ENCODE measurements at places on chromosomes 16 and 17.
A peak's percentile ranks its signal among the peaks of the same experiment; 100 is the strongest.

- DNase-seq, result peak; percentile 22
Measured at GRCh38 chr17:82023447-82024241, 539 bp downstream of the LRRC45 start.

GRCh38 chr17:8913879-8914278, 46.4 kb upstream of the PIK3R6 start:
- DNase-seq, result no peak

DNA sequence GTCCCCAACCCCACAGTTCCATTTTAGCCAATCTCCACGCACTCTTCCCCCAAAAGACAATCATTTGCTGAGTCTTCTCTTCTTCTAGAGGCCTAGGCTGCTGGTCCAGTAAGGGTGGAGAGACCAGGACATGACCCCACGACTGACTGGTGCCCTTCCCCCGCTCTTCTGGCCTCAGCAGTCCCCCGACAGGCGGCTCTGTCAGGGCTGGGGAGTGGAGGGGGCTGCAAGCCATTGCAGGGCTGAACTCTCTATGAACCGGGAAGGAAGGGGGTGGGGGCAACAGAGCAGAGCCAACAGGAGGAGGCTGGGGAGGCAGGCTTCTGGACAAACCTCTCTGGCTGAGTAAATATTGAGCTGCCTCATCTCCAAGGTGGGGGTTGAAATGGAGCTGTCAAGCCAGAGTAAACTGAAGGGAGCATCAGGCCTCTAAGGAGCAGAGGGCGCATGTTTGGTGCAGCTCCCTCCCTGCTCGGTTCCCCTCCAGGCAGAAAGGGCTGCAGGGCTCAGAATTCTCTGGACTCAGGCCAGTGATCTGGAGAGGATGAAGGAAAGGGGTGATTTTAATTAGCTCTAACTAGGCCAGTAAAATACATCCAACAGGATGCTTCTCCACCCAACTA, 8.7 kb downstream of the HOXB1 start:
- no peak for DNase-seq

- peak; percentile 35 for DNase-seq
Measured at GRCh38 chr16:26645614-26646013, 421.1 kb upstream of the C16orf82 start.

DNA sequence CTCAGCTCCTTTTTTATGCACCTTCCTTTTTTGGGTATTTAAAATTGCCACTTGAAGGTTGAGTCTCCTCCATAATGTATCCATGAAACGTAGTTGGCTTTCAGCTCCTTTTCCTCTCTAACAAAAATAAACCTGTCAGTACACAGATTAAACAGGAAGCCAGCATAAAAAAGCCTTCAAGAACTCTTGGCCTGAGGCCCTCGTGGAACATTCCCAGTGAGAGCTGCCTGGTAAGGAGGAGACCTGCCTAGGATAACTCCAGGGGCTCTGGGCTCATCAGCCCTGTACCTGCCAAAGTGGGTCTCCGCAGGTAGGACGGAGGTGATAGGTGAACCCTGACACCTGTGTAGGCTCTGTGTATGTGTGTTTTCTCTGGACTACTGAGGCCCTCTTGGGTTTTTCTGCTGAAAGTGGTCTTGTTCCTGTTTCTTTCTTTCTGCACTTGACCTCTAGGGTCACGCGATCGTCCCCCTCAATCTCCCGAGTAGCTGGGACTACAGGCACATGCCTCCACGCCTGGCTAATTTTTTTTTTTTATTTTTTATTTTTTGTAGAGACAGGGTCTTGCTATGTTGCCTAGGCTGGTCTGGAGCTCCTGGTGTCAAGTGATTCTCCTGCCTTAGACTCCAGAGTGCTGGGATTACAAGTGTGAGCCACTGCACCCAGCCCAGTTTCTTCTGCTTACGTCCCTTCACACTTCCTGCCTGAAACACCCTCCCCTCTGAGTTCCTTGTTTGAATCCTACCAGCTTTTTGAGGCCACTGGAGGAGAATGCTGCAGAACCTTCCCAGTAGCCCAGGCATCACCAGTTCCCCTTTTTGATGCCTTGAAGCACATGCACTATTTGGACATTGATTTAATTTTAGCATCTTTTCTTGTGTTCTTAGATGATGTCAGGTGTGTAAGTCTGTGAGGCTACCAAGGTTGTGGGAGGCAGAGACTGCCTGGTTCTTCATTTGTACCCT, 9.8 kb downstream of the PGS1 start:
- DNase-seq, result no peak

- peak; percentile 77 for DNase-seq
Measured at GRCh38 chr16:2968738-2969544, at the start of gene PAQR4. TSS of gene PAQR4 (plus strand) at chr16:2969348. CDS start at chr16:2969675, 327 bp downstream.

- peak; percentile 60 for DNase-seq
Measured at GRCh38 chr17:67434061-67434525, 57.0 kb downstream of the PITPNC1 start.

- DNase-seq, result no peak
Measured at GRCh38 chr16:53966821-53967571, 263.0 kb downstream of the FTO start.

DNA sequence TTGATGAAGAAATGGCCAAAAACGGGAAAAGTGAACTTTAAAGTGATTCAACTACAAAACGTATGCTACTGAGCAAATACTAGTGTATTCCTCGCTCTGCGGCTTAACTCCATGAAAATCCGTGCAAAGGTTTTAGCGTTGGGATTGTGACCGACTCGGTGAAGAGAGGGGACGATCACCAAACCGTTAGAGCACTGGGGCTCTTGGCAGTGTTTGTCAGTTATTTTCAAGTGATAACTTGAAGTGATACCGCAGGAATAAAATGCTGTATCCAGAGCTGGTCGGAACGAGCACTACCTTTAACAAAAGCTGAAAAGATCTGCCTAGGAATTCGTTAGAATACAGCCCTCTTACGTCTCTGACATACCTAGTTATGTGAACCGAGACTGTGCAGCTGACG, 773 bp upstream of the PPM1D start:
- no peak for DNase-seq

GRCh38 chr16:13437413-13437795, 482.6 kb upstream of the ERCC4 start:
- no peak for DNase-seq

DNA sequence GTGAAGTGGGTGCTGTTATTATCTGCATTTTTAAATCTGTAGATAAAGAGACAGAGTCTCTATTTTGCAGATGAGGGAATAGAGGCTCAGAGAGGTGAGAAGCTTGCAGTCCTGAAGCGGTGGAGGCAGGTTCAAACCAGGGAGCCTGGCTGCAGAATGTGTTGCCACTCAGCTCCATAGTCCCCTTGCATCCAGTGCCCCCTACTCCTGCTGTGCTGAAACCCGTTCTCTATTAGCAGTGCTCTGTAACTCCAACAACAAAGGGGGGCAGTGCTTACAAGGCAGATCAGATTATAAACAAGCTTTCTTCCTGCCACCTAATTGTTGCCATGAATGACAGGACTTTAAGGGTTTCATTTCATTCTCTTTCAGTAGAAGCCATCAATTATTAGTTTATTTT, 118.1 kb upstream of the CACNG3 start:
- DNase-seq, result no peak

DNA sequence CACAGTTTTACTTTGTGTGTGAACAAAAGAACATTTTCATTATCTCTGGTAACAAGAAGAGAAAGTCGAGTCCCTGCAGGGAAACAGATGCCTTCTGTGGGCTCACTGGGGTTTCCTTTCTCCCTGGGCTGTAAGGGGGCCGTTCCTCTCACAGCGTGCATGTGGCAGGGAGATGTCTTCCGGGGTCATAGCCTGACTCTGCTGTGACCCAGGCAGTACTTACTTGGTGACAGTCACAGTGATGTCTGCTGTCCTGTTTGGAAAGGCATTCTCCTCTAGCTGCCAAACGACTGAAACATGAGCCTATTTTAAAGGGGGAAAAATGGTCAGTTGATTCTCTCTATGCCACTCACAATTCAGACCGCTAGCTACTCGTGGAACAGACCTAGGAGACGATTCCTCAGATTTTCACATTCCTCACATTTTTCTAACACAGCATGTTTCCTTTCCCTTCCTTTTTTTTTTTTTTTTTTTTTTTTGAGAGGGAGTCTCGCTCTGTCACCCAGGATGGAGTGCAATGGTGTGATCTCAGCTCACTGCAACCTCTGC, 7.3 kb downstream of the HASPIN start:
- no peak for DNase-seq

DNA sequence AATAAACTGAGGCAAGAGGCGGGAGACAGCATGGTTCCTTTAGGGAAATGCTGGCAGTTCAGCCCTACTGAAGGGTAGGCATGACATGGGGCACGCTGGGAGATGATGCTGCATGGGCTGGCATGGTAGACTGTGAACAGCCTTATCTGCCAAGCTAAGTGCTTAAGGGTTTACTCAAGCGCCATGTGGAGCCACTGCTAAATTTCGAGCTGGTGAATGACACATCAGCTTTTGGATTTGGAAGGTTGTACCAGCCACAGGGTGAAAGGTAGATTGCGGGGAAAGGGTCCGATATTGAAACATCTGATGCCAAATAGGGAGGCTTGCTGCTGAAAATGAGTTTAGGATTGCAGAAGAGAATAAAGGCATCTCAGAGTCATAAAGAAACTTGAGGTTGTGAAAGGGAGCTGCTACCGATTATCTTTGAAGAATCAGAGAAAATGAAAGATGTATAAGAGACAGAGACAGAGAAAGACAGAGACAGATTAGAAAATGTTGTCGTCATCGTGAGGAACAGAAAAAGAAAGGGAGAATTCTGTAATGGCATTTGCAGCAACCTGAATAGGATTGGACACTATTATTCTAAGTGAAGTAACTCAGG, 16.3 kb downstream of the PIK3R5 start:
- peak; percentile 40 for DNase-seq

DNA sequence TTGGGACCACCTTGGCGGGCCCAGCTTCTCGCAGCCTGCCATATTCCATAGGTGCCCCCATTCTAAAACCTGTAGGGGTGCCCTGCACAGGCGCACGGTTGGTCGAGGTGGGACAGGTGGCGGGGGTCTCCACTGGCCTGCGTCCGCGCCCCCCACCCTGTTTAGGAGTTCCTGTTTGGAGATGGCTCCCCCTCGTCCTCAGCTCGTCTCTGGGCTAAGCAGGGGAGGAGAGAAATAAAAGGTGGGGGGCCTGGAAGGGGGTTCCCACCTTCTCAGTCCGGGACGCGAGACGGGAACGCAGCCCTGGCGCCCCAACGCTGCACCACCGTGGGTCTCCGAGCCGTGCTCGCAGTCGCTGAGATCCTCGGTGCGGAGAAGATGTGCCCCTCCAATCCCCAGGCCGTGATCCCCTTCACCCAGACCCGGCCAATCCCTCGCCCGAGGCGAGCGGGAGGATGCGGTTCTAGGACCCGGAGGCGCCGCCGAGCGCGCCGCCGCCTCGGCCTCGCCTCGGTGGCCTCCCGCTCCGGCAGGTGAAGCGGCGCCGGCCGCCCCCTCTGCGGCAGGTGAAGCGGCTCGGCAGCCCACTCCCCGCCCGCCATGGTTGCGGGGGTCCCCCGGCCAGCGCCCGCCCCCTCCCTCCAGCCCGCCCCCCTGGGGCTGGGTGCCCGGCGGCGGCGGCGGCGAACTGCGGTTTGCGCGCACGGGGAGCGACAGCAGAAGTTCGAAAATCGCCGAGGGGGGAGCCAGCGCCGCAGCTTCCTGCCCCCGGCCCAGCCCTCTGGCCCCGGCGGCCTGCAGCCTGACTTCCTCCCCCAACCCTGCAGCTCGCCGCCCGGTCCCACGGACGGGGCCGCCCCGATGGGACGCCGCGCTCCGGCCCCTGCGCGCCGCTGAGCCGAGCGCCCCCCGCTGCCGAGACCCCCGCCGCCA, at the start of gene FMNL1:
FMNL1 (plus strand) TSS at position 805 of the 933 bp plus-strand sequence. CDS start 240 bp downstream, outside the sequence.
- DNase-seq, result peak; percentile 54

- no peak for DNase-seq
Measured at GRCh38 chr17:72991651-72992050, 100.8 kb downstream of the SLC39A11 start.

DNA sequence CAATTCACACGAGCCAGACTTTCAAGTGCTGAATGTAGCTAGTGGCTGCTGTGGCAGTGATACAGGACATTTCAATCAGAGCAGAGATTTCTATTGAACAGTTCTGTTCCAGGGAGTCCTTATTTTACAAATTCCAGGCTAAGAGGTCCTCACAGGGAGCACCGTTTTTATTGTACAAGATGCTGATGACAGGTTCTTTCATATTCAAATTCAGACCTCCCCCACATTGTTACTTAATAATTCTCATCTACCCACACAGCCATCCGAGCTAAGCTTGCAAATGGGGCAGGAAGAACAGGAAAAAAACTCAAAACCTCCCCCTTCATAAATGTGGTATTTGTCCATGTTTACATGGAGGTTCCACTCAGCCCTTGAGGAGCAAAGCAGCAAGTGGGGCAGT, 9.8 kb downstream of the GABARAPL2 start:
- DNase-seq, result no peak

GRCh38 chr16:28873543-28874201, 4.6 kb upstream of the ATP2A1 start:
- DNase-seq, result peak; percentile 63

DNA sequence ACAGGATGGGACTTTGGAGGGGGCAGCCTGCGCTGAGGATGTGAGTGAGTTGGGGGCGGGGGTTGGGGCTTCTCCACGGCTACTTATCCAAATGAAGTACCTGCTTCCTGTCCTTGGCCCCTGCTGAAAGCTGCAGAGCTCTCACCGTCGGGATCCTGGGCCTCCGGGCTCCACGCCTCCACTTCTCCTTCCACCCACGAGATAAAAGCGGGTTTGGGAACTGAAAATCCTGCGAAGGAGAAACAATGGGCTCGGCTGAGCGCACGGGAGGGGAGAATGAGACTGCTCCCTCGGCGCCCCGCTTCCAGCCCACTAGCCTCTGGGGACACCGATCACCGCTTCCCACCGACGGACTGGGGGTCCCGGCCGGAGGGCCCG, 486 bp downstream of the ZNF785 start:
- no peak for DNase-seq

- DNase-seq, result no peak
Measured at GRCh38 chr16:54883358-54883757, 47.3 kb upstream of the IRX5 start.

- no peak for DNase-seq
Measured at GRCh38 chr16:27337024-27337423, 23.2 kb downstream of the IL4R start.

DNA sequence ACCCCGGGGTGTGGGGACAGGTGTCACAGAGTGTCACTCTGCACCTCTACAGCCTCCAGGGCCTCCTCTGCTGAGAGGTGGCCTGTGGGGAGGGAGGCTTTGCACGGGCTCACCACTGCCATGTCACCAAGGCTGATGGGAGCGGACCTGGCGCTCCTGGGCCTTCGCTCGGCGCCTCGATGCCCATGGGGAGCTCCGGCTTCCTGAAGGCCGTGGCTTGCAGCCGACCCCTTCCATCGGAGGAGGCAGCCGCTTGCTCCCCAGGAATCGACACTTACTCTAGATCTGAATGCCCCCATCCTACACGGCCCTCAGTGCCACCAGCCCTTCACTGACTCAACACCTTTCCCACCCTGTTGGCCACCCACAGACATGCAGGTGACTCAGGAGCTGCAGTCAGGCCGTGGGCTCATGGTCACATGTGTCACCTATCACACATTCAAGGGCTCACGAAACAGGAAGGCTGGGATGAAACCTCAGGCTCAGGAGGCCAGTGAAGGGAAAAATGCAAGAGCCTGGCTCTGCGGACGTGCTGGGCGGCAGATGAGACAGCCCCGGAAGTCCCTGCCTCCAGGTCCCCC, 11.9 kb downstream of the LGALS3BP start:
- DNase-seq, result no peak

GRCh38 chr16:84963066-84963465, 48.3 kb downstream of the ZDHHC7 start:
- no peak for DNase-seq
